Stimulated activated CD4-positive, alpha-beta T cell treated with anti-CD3 and anti-CD28 coated beads, Interleukin-1b, Interleukin-23, amount 100 ng/mL, for 1 hour (primary cell): ENCODE measurements at places on chromosomes 2 and 18.

- DNase-seq: no peak
Observed at GRCh38 chr2:82837588-82838304, 1621.3 kb downstream of the SUCLG1 start.

GRCh38 chr2:20544153-20544747 is 97.4 kb downstream of the RHOB start:
- DNase-seq: no peak

- DNase-seq: no peak
Observed at GRCh38 chr18:77065221-77065981, 67.2 kb downstream of the MBP start.

DNA sequence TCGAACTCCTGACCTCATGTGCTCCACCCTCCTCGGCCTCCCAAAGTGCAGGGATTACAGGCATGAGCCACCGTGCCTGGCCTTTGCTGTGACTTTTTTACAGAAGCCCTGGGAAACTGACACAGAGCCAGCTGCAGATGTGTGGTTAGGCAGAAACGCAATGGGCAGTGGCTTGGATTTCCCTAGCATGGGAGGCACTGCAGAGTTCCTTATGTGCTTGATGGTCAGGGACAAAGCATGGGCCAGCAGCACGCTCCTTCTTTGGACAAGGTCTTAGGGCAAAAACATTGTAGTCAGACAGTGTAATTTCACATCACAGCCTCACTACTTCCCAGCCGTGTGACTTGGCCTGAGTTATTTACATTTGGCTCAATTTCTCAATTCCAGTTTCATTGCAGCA is 153.9 kb downstream of the RNF144A start:
- no peak for DNase-seq

- DNase-seq: no peak
Observed at GRCh38 chr2:64487256-64488049, 33.5 kb downstream of the LGALSL start.

DNA sequence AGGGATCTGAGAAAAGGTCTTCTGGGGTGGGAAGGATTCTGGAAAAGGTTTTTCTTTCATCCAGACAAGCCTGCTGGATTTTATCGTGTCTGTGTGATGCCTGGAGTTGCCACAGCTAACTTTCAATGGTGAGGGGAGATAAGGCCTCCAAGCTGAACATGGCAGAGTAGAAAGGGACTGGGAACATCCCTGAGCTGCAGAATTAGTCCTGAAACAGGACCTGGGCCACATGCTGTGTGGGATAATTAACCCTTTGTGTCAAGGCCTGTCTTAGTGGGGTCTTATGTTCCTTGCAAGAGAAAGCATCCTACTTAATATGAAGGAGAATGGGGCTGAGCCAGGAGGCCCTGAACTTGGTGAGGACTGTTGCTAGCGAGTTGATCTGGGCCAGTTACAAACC is 66.4 kb downstream of the VSNL1 start:
- no peak for DNase-seq

DNA sequence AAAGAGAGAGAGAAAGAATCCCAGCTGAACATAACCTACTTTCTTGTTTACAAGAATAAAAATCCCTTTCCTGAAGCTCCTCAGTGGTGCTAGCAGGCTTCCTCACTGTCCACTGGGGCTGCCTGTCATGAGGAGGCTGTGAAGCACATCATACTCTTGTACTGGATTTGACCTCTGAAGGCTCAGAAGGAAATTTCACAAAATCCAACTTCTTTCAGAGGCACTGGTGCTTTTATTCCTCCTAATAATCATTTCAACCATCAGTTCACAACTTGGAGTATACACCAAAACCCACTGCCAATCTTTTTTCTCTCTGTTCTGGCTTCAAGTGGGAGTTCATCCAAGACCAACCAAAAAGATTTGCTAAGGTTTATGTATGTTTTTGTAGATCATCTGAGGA is 48.5 kb downstream of the TMX3 start:
- DNase-seq: no peak

GRCh38 chr18:12948050-12948804 is 416 bp downstream of the SEH1L start:
- peak; percentile 97 for DNase-seq

DNA sequence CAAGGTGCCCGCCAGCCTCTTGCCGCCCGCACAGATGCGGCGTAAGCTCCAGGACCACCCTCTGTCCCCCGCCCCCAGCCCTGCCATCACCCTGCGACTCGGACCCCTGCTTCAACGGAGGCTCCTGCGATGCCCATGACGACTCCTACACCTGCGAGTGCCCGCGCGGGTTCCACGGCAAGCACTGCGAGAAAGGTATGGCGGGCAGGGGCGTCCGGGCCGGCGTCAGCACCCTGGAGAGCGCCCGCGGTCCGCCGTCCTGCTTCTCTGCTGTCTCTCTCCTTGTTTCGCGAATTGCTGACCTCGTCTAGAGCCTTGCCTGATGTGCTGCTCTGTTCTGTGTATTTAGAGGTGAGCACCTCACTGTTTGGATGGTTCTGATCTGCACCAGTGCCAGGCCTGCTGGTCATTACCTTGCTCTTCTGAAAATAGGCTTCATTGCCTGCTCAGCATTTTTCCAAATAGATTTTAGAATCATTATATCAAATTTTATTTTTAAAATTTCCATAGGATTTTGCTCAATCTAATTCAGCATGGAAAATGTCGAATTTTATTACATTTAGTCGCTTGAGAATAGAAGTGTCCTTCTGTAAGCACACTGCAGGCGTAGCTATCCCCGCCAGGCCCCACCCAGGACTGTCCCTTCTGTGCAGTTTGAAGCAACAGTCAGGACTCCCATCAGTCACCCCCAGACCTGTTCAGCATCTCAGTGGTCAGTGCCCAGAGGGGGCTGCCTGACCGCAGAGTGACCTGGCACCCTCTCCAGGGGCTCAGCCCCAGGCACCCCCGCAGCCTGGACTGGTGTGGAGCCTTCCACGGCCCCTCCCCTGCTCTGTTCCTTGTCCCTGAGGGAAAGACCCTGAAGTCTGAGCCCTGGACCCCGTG is 51.6 kb downstream of the SNED1 start:
- DNase-seq: no peak

DNA sequence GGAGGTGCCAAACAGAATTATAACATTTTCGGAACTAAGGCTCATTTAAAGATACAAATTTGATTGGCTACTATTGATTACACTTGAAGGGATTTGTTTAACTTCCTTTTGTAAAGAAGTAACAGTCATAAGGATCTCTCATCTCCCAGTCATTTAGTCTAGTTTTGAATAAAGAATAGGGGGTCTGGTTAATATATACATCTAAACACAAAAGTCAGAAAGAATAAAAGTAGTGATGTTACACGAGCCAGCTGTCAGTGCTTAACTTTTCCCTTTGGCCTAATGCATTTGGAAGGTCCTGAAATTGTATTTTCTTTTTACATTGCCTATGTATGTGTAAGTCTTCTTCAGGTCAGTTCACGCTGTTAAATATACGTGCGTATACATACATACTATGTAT is 8.1 kb downstream of the SEPTIN2 start:
- no peak for DNase-seq

DNA sequence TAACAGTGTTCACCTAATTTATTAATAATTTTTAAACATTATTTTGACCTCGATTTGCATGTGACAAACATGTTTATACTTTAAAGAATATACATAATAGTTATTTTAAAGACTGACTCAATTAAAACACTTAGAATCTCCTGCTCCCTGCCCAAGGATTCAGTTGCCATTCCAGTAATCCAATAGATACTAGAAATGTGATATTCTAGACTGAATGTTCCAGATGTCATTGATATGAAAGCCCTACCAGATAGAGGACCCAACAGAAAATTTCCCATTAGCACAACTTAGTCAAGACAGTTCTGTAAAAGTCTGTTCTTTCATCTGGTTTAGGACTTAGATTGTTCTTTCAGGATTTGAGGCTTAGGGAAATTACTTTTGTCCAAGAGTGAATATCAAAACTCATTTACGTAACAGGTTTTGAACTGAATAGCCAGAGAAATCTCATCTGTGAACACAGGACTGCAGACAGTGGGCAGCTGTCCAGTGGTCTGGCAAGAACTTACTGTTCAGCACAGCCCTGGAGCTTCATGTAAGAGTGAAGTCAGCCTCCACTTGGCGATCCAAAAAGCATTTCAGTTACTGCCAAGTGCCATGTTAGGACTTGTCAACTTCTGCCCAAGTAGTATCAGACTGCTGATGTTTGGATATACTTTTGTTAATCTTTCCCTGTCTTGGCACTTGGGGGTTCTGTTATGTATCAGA is 77.5 kb downstream of the OSBPL6 start:
- DNase-seq: no peak

DNA sequence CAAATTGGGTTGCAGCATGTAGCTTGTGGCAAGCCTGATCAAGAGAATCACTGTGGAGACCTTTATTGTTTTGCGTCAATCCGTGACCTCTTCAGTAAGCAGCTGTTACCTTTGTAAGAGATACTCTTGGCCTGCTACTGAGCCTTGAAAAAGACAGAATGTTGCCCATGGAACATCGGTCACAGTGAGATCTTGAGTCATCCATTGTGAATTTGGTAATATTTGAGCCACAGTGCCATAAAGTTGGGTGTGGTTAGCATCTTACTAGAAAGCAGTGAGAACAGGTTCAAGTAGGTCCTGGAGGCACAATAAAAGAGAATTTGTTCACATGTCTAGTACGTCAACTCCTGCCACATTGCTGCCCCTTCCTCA is 12.7 kb upstream of the EFR3B start:
- no peak for DNase-seq

DNA sequence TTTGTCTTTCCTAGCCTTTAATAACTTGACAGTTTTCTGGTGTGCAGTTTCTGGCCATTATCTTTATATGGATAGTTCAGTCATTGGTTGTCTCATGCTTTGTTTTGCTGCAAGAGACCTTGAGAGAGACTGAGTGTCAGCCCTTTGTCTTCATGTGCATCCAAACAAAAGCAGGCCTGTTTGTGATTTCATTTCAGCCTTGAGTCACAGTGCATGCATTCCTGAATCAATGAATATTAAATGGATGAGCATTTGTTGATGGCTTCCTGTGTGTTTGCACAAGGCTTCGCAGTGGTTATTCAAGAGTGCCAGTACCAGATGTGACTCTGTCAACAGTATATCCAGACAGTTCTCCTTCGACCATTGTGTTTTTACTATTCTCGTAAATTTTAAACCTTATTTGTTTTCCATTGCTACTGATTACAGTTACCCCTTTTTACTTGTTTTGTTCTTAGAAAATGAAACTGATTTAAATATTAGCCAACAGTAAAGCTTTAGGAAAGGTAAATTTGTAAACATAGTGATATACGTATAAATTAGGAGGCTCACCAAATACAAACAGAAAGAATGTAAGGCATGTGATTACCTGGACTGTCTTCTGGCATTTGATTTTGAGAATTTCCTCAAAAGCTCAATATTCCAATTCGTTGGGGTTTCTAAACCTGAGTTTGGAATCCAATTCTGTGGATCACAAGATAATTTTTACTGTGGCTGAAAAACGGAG is 319.8 kb downstream of the CTNNA2 start:
- DNase-seq: no peak

DNA sequence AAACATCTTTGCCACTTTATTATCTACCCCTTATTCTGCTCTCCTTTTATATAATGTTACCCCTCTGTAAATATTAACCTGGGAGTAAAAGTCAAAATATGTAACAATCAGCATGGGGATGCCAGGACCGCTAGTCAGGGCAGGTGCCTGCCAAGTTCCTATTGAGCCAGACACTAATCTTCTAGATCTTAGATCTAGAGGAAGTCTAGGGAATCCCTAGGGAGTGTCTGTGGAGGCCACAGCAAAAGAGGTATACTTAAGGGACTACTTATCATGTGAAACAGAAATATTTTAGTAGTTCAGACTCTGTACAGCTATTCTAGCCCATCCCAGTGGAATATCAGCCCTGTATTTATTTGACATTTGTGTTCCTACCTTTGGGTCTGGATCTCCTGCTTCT is 600.8 kb upstream of the CDH2 start:
- no peak for DNase-seq

GRCh38 chr2:118830118-118830517 is 17.3 kb downstream of the EN1 start:
- no peak for DNase-seq

GRCh38 chr2:178632729-178633128 is 152.5 kb downstream of the PLEKHA3 start:
- DNase-seq: no peak
